Renal cortex interstitium (tissue), 15 donors: ENCODE measurements at places on chromosomes 2 and 18. TPM values are rescaled to one million over a fixed set of nuclear protein-coding genes. Genes with fewer than 3 reads are reported as not detected.

The GAL3ST2 gene
- polyA plus RNA-seq = 0.88 TPM

DNA sequence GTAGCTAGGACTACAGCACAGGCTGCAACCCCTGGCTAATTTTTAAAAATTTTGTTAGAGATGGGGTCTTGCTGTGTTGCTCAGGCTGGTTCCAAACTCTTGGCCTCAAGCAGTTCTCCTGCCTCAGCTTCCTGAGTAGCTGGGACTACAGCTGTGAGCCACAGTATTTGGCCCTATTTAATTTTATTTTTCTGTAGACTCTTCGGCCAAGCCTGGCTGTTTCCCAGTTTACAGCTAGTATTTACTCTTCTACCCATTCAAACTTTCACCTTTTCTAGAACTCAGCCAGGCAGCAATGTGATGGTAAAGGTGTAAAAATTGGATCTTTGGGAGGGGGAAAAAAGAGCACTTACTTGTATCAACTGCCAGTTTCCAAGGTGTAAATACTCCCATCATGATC, 35.3 kb downstream of the SH3RF3 start:
- no peak for DNase-seq

- no peak for DNase-seq
Measured at GRCh38 chr18:62211325-62211828, 24.3 kb downstream of the RELCH start.

The MAPRE3 gene
- 15.8 TPM for polyA plus RNA-seq

- DNase-seq = no peak
Measured at GRCh38 chr2:74708296-74708695, 54.2 kb downstream of the SEMA4F start.
